ENCODE measurements at places on chromosomes 6 and 20. TPM values are rescaled to one million over a fixed set of nuclear protein-coding genes. Genes with fewer than 3 reads are reported as not detected.

The POPDC3 gene
- 45.7 TPM for total RNA-seq

The TNNC2 gene
- not detected for total RNA-seq

The JPH2 gene
- 3.1 TPM for total RNA-seq

The IL17F gene
- not detected for total RNA-seq

The TRIM31 gene
- total RNA-seq, result not detected
